ENCODE measurements at places on chromosomes 13 and 19. TPM values are rescaled to one million over a fixed set of nuclear protein-coding genes. Genes with fewer than 3 reads are reported as not detected.

GRCh38 chr13:49367640-49368422 is 76.0 kb downstream of the CAB39L start:
- peak; percentile 16 for DNase-seq

The IZUMO4 gene
- total RNA-seq, result 1.6 TPM

- no peak for DNase-seq
Observed at GRCh38 chr13:30845297-30846214, 60.5 kb upstream of the MEDAG start.

- no peak for DNase-seq
Observed at GRCh38 chr13:109500146-109500773, 286.1 kb downstream of the IRS2 start.

- DNase-seq, result peak; percentile 89
Observed at GRCh38 chr19:13849991-13850909, 26.7 kb upstream of the NANOS3 start.

GRCh38 chr19:46492841-46493235 is 2.8 kb downstream of the PNMA8B start:
- no peak for DNase-seq

The PTH2 gene
- total RNA-seq, result not detected

The CCDC8 gene
- 8.9 TPM for total RNA-seq

The SIGLECL1 gene
- total RNA-seq, result not detected

GRCh38 chr13:80235166-80235966 is 105.6 kb downstream of the SPRY2 start:
- DNase-seq, result peak; percentile 13

DNA sequence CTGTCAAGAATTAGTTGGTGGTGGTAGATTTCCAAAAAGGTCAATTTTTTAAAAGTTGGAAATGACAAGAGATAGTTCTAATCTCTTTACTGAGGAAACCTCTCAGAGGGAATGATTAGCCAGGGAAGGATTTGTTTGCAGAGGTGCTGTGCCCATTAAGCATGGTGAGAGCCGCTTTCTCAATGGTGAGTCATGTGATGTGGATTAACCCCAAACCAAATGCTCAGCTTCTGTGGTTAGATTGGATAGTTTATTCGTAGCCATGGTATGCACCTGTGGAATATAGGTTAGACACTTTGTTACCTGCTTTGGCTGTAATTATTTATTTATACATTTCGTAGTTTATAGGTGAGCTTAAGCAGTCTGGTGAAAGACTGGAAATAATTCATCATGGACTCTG is 7.1 kb downstream of the HNRNPM start:
- DNase-seq, result peak; percentile 82

- peak; percentile 99 for DNase-seq
Observed at GRCh38 chr19:9309974-9310446, 372 bp upstream of the ZNF699 start.

GRCh38 chr13:28121224-28121623 is 17.1 kb upstream of the PAN3 start:
- no peak for DNase-seq

The UBE2L5 gene
- total RNA-seq, result not detected

The ZNF799 gene
- total RNA-seq, result 2.5 TPM
